ENCODE measurements at places on chromosomes 1 and 21.

DNA sequence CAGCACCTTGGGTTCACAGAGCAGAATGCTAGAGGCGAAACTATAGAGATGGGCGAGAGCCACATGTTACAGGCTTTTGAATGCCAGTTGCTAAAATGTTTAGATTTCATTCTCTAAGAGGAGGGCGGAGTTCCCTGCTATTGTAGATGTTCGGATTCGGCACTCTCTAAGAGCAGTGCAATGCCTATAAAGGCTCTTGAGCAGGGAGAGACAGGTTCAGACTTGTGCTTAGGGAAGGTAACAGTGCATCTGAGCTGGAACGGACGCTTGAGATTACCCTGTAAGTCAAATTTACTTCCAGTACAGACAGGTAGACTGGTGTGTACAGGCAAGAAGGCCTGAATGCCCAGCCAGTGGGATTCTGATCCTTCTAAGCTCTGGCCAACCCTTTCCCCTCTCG lies 15.3 kb downstream of the LURAP1 start:
- no peak for DNase-seq

DNA sequence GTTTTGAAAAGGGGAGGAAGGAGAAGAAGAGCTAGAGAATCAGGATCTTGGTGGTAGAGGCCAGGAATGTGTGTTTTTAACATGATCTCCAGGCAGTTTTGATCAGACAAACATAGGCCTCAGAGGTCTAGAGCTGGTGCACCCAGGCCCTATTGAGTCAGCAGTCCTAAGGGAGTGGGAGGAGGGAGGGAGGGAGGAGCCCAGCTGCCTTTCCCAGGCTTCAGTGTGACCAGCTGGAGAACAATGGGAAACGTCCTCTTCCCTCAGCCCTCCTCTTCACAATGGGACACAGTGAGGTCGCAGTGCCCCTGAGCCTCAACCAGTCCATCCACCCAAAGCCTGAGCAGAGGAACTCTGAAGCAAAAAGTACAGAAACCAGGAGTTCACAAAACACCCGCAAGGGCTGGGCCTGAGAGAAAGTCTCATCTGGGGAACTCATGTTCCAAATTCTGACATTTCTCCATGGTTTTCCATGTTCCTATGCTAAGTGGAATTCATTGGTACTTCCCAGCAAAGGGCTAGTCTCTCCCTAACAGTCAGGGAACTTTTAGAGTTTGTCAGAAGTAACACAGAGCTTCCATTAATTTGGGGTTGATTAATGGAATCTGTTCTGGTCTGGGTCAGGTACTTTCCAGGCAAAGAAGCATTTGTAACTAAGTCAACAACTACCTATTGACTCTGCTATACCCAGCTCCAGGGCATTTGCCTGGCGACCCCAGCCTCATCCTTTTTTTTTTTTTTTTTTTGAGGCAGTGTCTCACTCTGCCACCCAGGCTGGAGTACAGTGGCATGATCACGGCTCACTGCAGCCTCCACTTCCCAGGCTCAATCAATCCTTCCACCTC lies 37.5 kb downstream of the ELAPOR1 start:
- DNase-seq, result no peak

GRCh38 chr1:183871142-183871541 lies 66.2 kb downstream of the RGL1 start:
- no peak for DNase-seq

DNA sequence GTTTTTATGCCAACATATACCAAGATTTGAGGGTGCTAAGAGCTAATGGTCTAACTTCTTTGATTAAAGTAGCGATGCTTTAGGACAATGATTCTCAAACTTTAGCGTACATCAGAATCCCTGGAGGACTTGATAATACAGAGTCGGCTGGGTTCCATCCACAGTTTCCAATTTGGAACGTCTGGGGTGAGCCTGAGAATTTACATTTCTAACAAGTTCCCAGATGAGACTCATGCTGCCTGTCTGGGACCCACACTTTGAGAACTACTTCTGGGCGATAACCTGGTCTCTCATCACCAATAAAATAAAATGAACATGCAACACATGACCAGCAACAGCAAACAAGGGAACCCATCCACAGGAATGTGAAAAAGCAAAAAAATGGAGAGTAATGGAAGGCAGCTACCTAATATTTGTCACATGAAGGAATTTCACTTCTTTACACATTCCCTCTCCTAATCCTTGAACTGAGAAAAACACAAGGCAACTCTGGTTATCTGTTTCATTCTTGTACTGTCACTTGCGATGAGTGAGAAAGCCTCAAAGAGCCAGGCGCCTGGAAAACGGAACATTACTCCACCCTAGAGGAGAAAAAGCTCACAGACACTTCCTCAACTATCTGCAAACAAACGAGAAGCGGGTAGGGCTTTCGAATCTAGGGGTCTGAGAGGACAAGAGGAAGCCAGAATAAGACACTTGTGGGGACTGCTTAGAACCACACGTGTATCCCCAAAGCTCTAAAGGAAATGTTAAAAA lies 14.0 kb downstream of the HSF2BP start:
- DNase-seq, result peak; percentile 46

DNA sequence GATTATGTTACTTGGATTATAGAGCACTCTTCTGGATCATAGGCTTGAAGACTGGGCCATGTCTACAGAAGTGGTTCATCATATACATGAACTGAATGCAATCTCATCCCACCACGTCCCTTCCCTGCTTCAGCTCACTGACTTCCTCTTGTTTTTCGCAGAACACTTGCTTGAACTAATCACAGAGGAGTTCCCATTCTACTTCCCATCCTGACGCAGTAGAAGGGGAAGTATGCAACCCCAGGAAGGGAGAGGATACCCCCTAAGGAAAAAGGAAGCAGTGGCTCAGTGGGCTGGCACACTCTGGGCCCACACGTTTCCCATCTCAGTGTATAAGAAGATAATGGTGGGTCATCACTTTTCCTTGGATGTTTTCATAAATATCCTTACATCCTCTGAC lies 36.2 kb downstream of the CASQ2 start:
- no peak for DNase-seq

DNA sequence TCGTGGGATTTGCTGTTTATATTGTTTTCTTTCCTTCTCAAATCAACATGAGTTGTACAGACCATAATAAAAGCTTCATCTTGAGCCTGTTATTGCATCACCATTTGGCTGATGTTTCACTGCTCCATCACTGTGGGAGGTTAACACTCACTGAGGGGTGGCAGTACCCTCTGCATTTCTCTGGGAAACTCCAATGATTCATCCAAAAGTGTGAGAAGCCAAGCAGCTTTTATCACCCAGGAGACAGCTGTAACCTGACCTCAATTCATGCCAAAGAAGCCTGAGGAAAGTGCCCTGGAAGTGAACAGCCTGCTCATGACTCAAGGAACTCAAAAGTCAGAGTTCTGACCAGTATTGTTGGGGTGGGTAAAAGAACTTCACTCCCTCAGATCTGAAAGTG lies 84.1 kb downstream of the GPR88 start:
- no peak for DNase-seq

DNA sequence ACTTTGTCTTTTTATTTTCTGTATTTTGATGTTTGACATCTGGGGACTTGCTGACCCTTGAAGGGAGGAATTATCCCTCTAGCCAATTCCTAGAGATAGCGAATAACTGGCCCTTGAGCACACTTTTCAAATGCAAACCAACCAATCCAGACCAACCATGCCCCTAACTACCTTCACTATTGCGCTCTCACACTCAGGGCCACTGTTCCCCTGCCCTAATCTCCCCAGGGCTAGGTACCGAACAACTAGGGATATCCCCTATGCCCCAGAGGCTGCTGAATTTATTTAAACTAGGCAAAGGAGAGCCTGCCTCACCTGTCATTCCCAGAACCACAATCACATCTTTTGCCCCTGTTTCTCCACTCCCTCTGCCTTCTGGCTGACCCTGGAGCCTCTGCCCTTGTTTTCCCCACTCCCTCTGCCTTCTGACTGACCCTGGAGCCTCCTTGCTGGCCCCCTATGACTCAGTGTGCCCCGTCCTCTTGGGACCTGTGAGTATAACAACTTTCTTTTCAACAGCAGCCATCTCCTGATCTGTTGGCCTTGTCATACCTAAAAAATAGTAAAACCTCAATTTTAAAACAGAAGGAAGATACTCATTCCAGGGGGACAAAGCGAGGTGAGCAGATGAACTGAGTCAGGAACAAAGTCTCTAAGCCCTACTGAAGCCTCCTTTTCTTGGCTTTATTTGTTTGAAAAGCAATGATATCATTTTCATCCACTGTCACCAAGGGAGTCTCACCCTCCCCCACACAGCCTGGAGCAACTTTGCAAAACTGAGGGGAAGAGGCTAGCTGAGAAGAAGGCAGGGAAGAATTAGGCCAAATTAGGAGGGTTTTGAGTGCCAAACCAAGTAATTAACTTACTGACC lies 115.5 kb downstream of the NMNAT2 start:
- no peak for DNase-seq

- DNase-seq, result no peak
These were observed 2.2 kb upstream of the INAVA start for GRCh38 chr1:200892546-200892945.

DNA sequence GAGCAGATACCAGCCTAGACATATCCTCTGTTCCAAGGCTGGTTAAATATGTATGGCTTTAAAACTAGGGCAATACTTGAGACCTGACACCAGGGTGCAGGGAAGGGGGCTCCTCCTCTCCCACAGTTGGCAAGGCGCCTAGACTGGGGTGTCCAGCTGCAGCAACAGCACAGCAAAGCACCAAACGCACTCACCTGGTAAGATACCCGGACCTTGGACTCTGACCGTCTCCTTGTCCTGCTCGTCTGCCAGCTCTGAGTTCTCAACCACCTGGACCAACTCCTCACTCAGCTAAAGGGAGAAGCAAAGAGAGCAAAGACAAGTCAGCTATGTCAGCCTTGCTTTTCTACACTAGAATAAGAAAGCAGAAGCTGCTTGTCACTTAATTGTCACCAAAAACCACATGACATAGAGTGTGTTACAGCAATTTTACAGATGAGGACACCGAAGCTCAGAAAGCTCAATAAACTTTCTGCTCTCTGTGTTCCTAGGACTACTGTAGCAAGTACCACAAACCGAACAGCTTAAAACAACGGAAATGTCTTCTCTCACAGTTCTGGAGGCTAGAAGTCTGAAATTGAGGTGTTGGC lies 4.4 kb downstream of the PACC1 start:
- no peak for DNase-seq

- DNase-seq, result no peak
These were observed 6.3 kb upstream of the LAD1 start for GRCh38 chr1:201405484-201405831.

DNA sequence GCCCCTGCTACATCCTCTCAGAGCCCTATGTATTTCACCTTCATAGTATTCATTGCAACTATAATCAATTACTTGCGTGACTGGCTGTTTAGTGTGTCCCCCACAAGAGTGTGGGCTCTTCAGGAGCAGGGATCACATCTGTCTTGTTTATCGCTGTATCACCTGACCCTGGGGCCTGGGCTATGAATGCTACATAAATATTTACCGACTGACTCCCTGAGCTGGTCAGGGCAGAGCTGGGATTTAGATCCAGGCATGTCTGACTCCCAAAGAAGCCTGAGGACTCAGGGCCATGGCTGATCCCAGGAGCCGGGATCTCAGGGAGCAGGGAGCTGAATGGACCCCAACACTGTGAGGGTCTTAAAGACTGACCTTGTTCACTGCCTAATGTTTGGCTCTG lies 49.7 kb downstream of the AHDC1 start:
- no peak for DNase-seq

DNA sequence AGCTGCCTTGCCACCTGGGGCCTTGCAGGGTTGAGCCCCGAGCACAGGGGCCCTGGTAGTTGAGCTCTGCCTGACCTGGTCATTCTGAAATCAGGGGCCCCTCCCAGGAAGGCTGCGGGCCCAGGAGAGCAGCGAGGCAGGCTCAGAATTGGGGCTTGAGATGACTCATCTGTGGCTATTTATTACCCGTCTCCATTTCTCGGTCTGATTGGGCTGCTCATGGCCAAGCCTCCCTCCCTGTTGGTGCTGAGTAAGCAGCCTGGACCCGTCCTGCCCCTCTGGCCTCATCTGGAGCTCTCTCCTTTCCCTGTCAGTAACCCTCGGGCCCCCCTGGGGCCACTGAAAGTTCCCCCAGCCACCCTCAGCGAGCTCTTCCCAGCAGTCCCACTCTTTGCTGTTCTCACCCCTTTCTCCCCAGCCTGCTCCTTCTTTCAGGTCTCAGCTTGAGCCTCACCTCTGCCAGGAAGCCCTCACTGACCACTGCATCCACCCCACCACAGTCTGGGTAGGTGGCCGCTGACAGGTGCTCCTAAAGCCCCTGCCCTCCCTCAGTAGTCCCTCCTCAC lies 11.0 kb upstream of the TNFRSF8 start:
- no peak for DNase-seq

DNA sequence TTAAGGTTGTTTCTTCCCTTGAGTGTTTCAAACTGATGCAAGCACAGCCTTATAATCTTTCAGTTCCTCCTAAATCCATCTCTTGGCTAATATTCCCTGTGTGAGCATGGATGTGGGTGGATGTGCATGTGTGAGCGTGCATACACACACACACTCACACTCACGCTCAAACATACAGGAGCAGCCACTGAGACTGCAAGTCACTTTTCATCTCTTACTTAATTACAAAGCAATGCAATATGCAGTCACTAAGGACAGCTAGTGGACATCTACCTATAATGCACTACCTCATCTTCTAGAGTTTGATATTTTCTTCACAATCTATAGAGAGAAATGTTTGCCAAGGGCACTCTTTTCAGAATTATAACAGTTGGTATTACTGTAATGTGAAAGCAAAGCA lies 1.4 kb downstream of the ESRRG start:
- no peak for DNase-seq

- no peak for DNase-seq
These were observed 708 bp downstream of the CHRNB2 start for GRCh38 chr1:154568157-154568815.

DNA sequence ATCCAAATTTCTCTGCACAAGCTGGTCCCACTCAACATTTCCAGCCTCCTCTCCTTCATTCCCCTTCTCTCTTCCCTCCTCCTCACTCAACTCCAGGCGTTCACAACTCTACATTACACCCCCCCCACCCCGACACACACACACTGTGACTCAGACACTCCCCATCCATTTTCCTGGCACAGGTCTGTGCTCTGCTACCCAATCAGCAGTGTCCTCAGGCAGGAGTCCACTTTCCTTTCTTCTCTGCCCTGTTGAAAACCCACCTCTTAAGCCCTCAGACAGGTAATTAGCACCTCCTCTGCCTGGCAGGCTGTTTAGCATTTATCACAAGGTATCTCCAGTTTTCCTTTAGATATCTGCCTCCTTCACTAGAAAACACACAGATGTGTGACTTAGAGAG lies 8.8 kb upstream of the LMX1A start:
- no peak for DNase-seq

DNA sequence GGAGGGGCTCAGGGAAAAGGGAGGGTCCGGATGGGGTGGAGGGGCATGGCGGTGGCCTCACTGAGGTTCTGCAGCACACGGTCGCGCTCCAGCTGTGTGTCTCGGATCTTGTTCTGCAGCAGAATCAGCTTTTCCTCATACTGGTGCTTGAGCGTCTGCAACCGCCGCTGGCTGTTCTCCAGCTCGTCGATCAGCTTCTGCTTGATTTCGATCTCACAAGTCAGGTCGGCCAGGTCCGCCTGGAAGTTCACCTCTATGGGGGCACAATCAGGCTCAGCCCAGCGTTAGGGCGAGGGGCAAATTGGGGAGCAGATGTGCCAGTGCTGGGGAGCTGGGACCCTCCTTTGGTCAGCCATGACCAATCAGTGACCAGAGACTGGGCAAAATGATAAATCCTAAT lies 25.2 kb downstream of the KIF21B start:
- DNase-seq, result no peak

All from right renal cortex interstitium (tissue), 3 donors.